ENCODE measurements at places on chromosomes 4 and X.

GRCh38 chr4:64718091-64718490 is 308.8 kb upstream of the TECRL start:
- no peak for DNase-seq

DNA sequence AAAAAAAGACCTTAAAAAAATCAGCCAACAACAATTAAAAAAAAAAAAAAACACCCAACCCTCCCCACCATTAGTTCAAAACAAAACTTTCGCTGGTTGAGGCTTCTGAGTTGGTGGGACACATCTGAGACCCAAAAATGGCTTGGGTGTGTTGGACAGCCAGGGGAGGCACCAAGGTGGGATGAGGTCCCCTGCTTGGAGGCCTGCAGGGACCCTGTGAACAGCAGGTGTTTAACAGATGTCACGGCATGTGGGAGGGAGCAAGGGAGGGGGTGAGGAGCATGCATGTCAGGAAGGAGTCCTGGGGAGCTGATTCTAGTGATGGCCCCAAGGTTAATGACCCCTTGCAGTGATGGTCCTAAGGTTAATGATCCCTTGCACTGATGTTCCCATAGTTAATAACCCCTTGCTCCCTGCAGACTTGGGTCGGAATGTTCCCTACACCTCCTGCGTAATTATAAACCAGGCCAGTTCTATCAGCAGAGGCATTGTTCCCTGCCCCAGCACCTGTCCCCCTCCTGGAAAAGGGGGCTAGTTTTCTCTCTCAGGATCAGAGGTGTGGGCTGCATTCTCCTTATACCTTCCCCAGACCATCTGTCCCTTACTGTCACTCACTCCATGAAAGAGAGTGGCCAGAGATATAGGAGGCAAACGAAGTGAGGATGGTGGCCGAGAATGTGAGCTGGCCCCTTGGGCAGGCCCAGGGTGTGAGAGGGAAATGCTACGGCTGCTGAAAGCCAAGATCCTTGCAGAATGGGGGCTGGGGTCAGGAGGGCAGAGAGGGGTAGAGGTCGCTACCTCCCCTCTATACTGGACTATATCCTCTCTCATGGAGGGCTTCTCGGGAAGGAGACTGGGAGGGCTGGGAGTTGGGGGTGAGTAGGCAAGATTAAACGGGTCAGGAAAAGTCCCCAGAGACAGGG is 2.3 kb upstream of the FOXP3 start:
- DNase-seq: no peak

DNA sequence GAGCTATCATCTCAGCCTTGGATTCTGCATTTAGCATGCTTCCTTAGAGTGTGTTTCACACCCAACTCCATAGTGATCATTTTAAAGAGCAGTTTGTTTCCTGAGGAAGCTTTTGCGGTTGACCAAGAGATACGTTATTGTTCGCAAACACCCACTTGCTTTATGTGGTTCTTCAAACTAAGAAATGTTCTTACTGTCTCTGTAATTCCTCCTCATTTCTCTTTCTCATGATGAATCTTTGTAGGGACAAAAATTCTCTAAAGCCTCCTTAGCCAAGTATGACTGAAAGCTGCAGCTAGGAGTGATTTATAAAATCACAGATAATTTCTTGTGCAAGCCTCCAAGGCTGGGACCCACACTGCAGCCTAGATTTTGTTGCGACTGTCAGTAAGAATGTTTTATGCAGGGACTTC is 10.0 kb downstream of the TNIP3 start:
- DNase-seq: no peak

- no peak for DNase-seq
These were observed 83.3 kb downstream of the SNCA start for GRCh38 chr4:89753601-89754066.

- no peak for DNase-seq
These were observed 14.2 kb upstream of the MID1 start for GRCh38 chrX:10634392-10635161.

- DNase-seq: no peak
These were observed 158.5 kb downstream of the NSUN7 start for GRCh38 chr4:40908297-40908696.

DNA sequence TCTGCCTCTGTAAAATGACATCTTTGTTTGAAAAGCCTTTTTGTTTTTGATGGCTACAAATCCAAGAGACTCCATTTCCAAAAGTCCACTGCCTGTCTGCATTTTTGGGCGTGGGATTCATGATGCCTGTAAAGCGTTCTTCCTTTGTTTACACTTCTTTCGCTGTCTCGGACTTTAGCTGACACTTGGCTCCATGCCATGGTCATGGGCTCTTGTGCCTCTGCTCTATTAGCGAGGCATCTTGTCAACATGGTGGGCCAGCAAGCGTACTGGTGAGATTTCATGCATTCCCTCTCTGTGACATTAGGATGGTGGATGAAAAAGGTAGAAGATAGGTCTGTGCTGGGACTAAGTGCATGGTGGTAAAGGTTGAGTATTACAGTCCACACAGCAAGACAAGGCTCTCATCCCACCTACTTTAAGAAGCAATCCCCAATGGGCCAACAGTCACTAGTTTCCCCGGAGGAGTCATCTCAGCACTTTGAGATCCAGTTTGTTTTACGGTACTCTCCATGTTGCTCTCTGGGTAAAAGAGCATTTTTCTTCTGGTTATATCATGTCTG is 298.2 kb upstream of the KLF3 start:
- DNase-seq: no peak

DNA sequence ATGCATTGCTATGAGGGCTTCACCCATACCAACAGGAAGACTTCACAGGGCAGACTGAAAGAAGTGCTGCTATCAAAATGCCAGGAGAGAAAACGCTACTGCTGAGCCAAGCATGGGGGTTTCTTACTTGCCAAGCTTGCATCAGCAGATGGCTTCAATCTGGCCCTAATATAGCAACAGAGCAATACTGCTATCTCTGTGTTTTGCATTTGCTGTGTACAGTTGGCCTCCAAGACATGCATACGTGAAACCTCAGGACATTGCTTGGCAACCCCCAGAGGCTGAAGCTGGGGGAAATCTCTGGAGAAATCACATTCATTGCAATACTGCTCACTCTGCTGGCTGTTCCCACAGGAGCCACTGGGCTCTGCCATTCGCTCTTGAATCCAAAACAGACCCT is 127.2 kb upstream of the GPC4 start:
- DNase-seq: no peak

- no peak for DNase-seq
These were observed 14.4 kb downstream of the ALG13 start for GRCh38 chrX:111695297-111695880.

DNA sequence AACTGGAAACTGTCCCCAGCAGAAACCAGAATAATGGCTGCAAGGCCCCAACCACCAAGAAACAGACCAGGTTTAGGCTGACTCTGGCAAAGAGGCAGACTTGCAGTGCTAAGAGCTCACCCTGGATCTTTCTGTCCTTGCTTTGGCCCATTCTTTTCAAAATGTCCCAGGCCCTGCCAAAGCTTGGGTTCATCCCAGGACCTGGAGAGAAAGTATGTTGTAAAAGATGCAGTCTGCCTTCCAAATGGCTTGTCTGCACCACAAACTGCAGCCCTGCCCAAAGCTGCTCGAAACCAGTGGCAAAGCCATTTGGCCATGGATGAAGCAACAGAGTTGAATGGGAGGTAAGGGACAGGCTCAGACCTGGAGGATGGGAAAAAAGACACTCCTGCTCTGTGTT is 38.0 kb upstream of the LNX1 start:
- no peak for DNase-seq

GRCh38 chr4:159944477-159944876 is 841.6 kb downstream of the RAPGEF2 start:
- no peak for DNase-seq

GRCh38 chr4:14844061-14844460 is 158.2 kb upstream of the CPEB2 start:
- DNase-seq: no peak

DNA sequence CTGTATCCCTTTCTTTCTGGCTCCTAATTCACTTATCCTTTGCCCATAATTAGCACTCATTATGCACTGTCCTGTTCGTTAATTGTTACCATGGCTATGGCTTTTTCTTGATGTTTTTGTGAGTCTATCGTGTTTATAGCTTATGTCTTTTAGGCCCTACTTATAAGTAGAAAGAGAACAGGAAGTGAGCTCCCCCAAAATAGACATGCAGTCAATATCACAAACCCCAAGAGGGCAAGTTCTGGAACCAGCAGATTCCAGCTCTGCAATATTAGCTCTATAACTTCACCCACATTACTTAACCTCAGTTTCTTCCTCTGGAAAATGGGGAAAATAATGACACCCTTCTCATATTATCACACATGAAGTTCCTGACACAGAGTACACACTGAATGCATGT is 7.4 kb upstream of the HS3ST1 start:
- no peak for DNase-seq

- DNase-seq: no peak
These were observed 49.7 kb upstream of the PRKX start for GRCh38 chrX:3763111-3763510.

DNA sequence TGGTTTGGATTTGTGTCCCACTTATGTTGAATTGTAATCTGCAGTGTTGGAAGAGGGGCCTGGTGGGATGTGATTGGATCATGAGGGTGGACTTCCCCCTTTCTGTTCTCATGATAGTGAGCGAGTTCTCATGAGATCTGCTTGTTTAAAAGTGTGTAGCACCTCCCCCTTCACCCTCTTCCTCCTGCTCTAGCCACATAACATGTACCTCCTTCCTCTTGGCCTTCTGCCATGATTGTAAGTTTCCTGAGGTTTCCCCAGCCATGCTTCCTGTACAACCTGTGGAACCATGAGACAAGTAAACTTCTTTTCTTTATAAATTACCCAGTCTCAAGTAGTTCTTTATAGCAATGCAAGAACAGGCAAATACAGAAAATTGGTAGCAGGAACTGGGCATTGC is 138.7 kb downstream of the INPP4B start:
- no peak for DNase-seq

GRCh38 chr4:127776620-127777019 is 5.5 kb upstream of the HSPA4L start:
- DNase-seq: no peak

GRCh38 chr4:105088110-105088879 is 58.4 kb upstream of the TET2 start:
- no peak for DNase-seq

DNA sequence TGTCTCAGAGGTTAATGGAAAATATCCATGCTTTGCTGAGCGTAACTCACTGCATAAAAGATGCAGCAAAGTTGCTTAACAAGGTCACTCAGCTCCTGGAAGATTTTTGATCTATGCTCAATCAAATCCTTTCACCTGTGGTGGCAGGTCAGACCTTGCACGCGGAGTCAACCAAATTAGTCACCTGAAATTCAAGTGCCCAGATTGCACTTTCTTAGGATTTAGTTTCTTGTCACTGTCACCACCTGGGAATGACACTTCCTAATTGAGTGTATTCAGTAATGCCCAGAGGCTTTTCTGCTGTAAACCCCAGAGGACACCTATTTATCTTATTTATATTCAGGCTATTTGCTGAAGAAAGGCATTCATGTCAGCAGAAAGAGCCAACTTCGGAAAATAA is 215.8 kb upstream of the SMIM31 start:
- DNase-seq: no peak

GRCh38 chrX:100928660-100929613 is at the start of gene XKRX:
XKRX (minus strand) TSS chrX:100928917; CDS start chrX:100928304, 613 bp downstream.
- DNase-seq: no peak

- DNase-seq: no peak
These were observed 216.5 kb downstream of the PDHA2 start for GRCh38 chr4:96056346-96056934.
